T-helper 2 cell (primary cell): ENCODE measurements at places on chromosomes 16 and 17.

GRCh38 chr16:84677849-84678248 is 22.0 kb upstream of the USP10 start:
- no peak for DNase-seq

- DNase-seq, result no peak
Measured at GRCh38 chr16:30354423-30355143, 525 bp downstream of the CD2BP2 start.

DNA sequence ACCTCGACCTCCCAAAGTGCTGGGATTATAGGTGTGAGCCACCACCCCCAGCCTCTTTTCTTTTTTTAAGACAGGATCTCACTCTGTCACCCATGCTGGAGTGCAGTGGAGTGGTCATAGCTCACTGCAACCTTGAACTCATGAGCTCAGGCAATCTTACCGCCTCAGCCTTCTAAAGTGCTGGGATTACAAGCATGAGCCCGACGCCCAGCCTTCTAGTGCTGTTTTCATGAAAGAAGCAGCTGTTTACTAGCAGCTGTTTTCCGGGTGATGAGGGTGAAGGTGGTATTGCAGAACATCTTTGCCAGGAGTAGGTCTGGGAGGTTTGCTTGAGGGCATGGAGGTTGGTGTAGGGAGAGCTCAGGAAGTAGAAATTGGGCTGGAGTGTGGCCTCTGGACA is 2.0 kb downstream of the ADCY7 start:
- DNase-seq, result no peak

- DNase-seq, result no peak
Measured at GRCh38 chr17:27531469-27531961, 75.3 kb downstream of the KSR1 start.

- DNase-seq, result no peak
Measured at GRCh38 chr17:13931111-13931526, 138.2 kb upstream of the COX10 start.

DNA sequence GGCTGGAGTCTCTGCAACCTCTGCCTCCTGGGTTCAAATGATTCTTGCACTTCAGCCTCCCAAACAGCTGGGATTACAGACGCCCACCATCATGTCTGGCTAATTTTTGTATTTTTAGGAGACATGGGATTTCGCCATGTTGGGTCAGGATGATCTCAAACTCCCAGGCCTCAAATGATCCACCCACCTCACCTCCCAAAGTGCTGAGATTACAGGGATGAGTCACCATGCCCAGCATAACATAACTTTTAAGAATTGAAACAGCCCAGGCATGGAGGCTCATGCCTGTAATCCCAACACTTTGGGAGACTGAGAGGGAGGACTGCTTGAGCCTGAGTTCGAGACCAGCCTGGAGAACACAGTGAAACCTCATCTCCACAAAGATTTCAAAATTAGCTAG is 2.5 kb downstream of the RSL1D1 start:
- DNase-seq, result no peak

- no peak for DNase-seq
Measured at GRCh38 chr17:61321344-61321743, 78.3 kb upstream of the TBX2 start.

DNA sequence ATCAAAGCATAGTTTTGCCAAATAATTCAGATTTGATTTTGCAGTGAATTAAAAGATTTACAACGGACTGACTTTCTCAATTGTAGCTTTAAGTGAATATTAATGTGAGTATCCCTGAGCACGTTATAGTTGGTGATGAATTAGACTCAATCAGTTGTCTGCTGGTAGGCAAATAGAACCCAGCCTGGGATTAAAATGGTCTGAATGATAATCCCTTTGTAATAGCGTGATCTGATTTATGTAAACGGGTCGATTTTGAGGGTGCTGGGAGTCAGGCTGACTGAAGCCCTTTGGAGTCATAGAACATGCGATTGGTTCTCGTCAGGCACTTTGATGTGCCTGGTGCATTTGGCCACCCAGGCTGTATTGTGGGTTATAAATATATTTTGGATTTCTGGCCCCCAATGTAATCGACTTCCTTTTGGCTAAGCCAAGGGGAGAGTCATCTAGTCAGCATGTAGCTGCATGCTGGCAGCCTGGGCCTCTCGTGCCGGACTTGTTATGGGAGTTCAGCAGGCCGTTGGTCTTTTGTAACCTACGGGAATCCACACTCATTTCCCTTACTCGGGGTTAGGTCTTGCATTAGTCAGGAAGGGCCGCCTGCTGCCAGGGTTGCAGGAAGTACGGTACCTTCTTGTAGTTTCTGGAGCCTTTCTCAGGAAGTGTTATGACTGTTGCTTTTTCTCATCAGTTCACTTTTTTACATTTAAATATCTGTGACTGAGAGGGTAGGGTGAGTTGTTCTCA is 5.4 kb downstream of the PGS1 start:
- no peak for DNase-seq

- DNase-seq, result no peak
Measured at GRCh38 chr17:47707056-47707804, 13.3 kb downstream of the TBKBP1 start.

- no peak for DNase-seq
Measured at GRCh38 chr16:87384162-87384874, 742 bp upstream of the FBXO31 start.

- no peak for DNase-seq
Measured at GRCh38 chr16:76729525-76729924, 452.3 kb downstream of the CNTNAP4 start.

DNA sequence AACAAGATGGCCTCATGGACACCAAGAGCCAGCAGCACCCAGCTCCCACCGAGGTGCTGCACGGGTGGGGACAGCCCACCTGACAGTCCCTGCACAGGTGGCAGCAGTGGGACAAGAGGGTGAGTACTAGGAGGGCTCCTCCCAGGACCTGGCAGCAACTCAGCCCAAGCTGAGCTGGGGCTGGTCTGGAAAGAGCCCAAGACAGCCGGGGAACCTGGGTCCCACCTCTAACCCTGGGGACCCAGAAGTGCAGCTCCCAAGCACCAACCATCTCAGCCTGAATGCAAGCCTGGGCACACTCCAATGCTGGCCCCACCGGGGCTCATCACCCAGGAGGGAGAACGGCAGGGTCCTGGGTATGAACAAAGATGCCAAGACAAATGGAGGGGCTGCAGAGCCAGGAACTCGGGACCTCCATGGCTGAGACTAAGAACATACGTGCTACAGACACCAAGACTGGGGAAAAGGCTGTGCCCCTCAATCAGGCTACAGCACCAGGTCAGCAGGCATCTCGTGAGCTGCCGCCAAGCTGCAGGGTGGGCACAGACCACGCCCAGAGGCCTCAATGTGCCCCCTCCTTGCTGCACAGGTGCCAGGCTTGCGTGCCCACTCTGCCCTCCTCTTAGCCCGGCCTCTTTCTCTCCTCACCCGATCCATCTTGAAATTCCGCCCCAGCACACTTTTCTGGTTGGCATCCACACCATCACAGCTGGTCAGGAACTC is 37.5 kb upstream of the GSG1L start:
- no peak for DNase-seq

GRCh38 chr17:18129041-18129502 is 20.5 kb downstream of the MYO15A start:
- no peak for DNase-seq

DNA sequence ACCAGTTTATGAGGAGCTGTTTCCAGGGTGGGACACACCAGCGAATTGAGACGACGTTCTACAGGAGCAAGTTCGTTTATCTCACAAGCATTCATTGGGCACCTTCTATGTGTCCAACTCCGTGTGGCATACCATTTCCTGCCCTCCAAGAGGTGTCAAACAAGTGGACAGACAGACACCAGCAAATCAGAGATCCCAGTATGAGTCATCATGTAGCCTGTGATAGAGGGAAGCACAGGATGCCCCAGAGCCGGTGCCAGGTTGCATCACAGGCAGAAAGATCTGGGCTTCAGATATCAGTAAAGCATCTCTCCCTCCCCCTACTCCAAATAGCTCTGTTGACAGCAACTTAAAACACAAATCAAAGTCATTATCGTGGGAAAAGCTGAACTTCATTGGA is 31.8 kb upstream of the MAF start:
- peak; percentile 89 for DNase-seq

- DNase-seq, result no peak
Measured at GRCh38 chr17:40525294-40525693, 23.9 kb upstream of the TNS4 start.

GRCh38 chr17:79803997-79804855 is 7.3 kb upstream of the CBX8 start:
- DNase-seq, result peak; percentile 65
